H54 (cell line): ENCODE measurements at places on chromosomes 11 and 22.

- no peak for DNase-seq
Measured at GRCh38 chr11:14373941-14374646, 15.1 kb upstream of the RRAS2 start.

- DNase-seq = no peak
Measured at GRCh38 chr22:36301851-36302250, 48.9 kb downstream of the APOL1 start.

- no peak for DNase-seq
Measured at GRCh38 chr11:33509632-33510031, 191.0 kb downstream of the C11orf91 start.

- DNase-seq = no peak
Measured at GRCh38 chr11:2570841-2571597, 126.2 kb downstream of the KCNQ1 start.

DNA sequence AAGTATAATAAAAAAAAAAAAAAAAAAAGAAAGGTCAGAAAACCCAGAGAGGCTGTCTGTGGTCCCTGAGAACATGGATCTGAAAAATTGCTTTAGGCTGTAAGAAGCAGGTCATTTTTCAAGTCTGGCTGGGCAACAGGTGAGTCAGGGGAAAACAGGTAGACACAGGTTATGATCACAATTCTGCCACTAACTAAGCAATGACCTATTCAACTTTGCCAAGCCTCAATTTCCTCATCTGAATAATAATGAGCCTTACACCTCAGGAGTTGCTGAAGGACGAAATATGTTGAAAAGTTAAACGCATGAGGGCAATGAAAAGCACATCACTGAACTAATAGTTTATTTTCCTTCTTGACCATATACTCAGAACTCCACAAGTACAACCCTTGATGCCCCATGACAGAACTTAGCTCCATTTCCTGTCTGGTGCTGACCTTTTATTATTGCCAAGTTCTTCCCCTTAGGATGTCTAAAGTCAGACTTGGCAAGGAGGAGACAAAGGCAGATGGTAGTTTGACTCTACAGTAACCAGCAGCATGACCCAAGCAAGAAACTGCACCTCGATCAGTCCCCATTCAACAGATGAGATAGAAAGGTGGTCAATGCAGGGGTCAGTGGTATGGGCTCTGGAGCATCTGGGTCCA lies 93.6 kb downstream of the SYN3 start:
- DNase-seq = no peak

DNA sequence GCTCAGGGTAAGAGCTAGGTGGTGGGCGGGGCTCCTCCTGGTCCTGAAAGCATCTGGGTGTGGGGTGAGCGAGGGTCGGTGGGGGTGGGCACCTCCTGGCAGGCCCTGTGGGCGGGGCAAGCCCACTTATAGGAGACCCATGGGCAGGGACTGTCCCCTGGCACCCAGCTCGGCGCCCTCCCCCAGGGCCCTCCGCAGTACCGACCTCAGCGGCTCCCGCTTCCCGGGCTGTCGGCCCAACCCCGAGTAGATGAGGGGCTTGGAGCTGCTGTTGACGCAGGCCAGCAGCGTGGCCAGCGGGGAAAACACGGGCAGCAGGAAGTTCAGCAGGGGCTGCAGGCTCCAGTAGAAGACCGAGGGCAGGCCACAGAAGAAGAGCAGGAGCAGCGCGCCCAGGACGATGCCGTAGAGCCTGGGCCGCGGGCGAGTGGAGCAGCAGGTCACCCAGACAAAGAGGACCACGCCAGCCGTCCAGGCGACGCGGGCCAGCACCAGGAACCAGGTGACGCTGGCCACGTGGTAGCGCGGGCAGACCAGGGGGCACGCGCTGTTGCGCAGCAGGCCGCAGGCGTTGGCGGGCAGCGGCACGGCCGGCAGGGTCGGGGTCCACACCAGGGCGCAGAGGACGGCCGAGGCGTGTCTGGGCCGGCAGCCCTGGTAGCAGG lies 663 bp downstream of the MRGPRG start:
- DNase-seq = no peak

GRCh38 chr11:69803604-69804218 lies 15.5 kb downstream of the FGF3 start:
- DNase-seq = no peak

DNA sequence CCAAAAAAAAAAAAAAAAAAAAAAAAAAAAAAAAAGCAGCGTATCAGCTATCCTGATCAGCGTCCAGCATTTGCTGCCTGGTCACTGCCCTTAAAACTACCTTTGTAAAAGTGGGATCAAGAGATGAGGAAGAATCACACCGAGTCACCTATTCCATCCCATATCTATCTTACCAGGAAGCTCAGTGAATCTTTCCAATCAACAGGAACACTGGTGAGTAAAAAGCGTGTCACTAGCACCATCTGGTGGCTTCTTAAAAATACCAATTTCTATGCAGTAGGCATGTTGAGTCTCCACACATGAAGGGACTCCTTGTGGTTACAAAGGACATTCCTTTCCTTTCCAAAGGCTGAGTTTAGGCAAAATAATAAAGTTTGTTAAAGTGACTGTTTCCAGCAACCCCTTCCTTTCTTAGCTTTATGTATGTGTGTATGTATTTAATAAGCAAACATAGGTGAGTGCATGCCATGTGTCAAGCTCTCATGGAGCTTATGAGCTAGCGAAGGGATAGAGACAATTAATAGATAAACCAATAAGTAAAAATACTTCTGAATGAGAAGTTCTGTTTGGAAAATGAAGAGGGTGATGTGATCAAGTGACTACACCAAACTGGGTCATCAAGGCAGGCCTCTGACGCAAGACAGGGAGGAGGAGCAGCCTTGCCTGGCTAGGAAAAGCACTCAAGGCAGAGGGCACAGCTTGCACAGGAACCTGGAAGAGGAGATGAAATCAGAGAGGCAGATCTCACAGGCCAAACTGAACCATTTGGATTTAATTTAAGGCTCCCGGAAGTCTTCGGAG lies 13.9 kb upstream of the TP53AIP1 start:
- peak; percentile 44 for DNase-seq

- no peak for DNase-seq
Measured at GRCh38 chr22:26542831-26543230, 30.6 kb upstream of the TFIP11 start.

- DNase-seq = no peak
Measured at GRCh38 chr11:94507485-94507884, 4.8 kb upstream of the C11orf97 start.

DNA sequence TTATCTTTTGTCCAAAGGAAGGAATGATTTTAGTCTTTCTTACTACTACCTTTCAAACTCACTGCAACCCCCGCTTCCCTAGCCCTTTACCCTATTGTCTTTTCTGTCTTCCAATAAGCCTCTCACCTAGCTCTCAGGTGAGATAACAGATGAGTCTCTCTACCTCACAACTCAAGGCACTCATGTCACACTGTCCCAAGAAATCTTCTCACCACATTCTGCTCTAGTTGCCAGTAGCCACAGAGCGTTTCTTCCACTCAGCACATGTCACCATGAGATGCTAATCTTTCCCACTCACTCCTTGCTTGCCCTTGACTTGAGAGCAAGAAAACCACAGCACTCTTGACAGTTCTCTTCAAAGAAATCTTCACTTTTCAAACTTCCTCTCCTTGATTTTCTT lies 32.7 kb upstream of the TMEM41B start:
- DNase-seq = no peak

DNA sequence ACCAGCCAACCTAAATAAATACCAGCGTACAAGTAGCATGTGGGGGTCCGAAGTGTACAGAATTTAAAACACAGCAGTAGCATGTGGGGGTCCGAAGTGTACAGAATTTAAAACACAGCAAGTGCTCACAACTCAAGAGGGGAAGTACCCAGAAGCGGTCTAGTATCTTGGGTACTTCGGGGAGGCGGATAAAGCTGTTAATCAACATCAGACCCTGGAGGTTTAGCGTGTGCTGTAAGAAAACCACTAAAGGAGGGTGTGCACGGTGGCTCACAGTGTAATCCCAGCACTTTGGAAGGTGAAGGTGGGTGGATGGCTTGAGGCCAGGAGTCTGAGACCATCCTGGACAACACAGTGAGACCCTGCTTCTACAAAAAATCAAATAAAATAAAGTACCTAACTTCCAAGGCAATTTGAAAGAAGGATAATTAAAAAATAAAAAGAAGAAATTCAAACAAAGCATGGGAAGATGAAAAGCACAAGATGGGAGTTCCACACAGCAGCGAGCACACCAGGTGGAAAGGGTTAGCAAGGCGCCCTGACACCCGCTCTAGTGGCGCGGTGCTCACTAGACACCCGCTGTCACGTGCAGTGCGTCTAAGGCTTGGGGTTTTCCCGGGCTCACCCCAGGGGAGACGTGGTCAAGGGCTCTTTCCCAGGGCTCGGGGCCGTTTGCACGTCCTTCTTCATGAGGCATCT lies 35.0 kb upstream of the MOB2 start:
- no peak for DNase-seq

GRCh38 chr11:126400019-126400418 lies 44.5 kb downstream of the ST3GAL4 start:
- DNase-seq = no peak

DNA sequence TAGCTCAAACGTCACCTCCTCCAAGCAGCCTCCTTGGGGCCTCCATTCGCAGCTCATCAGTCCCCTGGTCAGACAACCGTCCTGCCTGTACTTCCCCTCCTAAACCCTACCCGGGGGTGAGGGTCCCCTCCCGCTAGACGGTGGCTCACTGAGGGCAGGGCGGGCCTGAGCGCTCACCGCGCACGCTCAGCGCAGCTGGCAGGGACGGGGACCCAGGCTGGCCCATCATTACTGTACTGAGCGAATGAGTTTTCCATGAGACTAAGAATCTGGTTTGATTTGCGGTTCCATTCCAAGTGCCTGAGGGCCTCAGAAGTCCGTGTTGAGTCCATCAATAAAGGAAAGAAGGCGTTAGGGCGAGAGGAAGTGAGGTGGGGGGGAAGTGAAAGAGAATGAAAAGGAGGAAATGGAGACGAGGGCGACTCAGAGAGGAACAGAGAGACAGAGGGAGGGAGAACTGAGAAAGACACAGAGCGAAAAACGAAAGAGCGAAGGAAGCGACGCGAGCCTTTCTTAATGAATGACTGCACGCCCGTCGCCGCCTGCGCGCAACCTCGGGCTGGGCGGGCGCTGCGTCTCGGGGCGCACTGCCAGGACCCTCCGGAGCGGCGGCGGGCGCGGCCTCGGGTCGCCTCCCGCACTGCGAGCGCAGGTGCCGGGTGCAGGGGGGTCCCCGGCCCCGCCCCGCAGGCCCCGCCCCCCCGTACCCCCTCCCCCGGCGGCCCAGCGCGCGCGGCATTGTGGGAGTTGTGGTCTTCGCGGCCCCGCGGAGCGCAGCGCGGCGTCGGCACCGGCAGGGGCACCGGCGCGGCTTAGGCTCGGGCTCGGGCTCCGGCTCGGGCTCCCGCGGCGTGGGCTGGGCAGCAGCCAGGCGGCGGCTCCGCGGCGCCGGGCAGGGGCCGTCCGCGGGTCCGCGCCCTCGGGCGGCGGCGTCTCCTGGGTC lies at the start of gene ASPHD2:
Gene ASPHD2 (plus strand): TSS at position 746 of the 943 bp plus-strand sequence. CDS start 4,356 bp downstream, outside the sequence.
- peak; percentile 61 for DNase-seq

DNA sequence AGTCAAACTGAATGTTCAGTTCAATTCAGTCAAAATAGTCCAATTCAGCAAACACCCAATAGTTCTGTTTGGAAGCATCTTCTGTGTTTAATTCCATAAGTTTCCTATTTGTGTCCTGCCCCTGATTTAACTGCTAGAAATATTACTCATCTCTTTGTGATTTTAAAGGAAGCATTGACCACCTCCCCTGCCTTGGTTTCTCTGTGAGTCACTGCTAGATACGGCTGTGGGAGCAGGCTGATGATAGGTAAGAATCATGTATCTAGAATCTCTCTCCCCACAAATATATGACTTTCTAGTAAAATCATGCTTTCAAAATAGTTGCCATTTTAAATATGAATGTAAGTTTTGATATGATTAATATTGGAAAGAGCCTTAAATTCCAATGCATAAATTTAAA lies 888.5 kb downstream of the NTM start:
- no peak for DNase-seq

- DNase-seq = no peak
Measured at GRCh38 chr22:35315855-35316745, 16.4 kb downstream of the TOM1 start.

GRCh38 chr11:113967361-113967760 lies 7.5 kb upstream of the HTR3A start:
- no peak for DNase-seq

DNA sequence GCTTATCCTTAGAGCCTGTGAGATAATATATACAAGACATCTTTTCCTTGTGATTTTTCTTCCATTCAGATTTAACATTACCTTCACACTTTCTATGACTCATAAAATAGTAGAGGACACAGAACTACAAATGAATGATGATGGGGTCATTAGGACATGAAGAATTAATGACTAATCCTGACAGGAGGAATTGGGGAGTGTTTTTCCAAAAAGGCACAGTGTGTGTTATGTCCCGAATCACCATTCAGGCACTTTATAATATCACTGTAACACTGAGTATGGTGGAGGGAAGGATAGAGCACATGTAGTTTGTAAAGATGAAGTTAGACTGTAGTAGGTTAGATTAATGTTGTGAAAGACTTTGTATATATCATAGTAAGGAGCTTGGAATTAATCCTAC lies 391.3 kb downstream of the JRKL start:
- no peak for DNase-seq

DNA sequence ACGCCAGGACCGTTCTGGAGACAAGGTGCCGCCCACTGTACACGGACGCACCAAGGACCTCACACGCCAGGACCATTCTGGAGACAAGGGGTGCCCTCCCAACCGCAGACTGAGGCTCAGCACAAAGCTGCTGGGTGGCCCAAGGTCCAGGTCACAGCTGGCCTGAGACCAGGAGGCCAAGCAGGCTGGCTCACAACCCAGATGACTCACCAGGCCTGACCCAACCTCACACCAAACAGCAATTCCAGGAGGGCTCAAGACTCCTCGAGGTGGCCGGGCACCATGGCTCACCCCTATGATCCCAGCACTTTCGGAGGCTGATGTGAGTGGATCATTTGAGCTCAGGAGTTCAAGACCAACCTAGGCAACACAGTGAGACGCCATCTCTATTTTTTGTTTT lies 14.8 kb downstream of the BRD1 start:
- no peak for DNase-seq

- DNase-seq = no peak
Measured at GRCh38 chr22:40757071-40757470, 62.1 kb downstream of the SLC25A17 start.

GRCh38 chr11:114846416-114846791 lies 168.1 kb downstream of the NXPE2 start:
- DNase-seq = no peak

DNA sequence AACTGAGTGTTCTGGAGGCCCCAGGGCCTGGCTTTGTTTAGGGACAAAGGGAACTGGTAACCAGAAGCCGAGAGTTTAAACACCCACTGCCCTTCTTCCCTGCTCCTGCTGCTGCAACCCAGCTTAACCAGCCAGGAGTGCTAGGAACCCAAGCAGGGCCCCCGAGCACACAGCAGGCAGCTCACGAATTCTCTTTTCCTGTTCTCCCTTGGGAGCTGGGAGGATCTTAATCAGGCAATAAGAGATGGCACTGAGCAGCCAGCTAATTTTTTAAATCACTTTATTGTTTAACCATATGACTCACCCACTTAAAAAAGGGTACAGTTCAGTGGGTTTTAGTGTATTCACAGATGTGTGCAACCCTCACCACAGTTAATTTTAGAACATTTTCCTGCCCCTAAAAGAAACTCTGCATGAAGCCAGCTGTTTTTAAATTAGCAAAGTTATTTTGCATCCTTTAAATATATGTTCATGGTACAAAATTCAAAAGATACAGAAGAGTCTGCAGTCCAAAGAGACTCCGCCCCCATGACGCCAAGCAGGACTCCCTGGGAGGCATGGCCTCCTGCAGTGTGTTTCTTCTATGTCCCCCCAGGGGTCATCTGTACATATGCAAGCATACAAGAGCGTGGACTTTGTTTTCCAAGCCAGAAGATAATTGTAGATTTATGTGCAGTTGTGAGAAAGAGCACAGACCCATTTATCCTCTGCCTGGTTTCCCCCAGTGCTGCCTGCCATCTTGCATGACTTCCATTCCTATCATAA lies 18.9 kb upstream of the PPP6R3 start:
- DNase-seq = no peak
